ENCODE measurements at places on chromosomes 4 and X.

DNA sequence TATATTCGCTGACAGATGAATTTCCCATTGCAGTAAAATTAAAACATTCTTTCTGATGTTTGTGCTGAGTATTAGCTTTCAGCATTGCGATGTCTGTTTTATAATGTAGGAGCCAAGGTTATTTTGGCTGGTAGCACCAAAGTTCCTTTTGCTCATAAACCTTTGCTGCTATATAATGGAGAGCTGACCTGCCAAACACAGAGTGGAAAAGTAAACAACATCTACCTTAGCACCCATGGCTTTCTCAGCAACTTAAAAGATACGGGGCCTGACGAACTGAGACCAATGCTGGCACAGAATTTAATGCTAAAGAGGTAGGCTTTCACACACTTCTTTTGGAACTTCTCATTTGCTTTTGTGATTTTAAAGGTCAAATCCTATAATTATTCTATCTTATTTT lies 46.0 kb downstream of the WDR19 start:
- DNase-seq, result no peak

- DNase-seq, result no peak
These were observed at the start of gene FRAS1 for GRCh38 chr4:78057135-78057599. Gene FRAS1 (plus strand): TSS chr4:78057323. CDS start chr4:78058010, 687 bp downstream.

DNA sequence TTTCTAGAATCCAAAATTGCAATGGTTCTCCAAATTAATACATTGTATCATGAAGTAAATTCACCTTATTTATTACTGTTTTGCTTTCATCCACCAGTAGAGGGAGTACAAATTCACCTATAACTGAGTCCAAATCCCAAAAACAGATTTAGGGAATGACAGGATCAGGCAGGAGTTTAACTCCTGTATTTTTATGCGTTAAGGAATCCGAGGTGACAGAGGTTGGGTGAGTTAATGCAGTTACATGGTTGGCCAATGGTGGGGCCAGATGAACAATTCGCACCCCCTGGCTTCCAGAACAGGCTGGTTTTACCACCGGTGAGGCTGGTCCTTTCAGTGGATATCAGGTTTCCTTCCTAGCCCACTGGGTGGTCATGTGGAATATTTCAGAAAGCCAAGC lies 82.4 kb downstream of the MTNR1A start:
- DNase-seq, result no peak

- DNase-seq, result peak; percentile 74
These were observed at the start of gene FBXL5 for GRCh38 chr4:15655223-15656037. Gene FBXL5 (minus strand): TSS chr4:15655357. CDS start chr4:15655287, 70 bp downstream.

DNA sequence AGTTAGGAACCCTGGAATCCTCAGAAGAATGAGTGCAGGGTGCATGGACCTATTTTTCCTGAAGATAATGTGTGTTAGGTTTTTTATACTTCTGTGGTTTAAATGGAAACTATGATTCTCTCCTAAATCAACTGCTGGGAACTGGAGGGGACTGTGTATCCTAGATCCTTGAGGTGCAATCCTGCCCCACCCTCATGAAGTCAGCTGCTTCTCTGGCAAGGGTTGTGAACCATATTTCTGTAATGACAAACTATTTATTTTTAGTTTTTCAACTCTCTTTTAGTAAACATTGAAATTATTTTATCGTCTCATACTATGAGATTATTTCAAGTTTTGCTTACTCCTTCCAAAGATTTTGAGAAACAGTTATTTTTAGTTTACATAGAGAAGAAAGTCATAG lies 25.8 kb upstream of the VEGFC start:
- DNase-seq, result no peak

DNA sequence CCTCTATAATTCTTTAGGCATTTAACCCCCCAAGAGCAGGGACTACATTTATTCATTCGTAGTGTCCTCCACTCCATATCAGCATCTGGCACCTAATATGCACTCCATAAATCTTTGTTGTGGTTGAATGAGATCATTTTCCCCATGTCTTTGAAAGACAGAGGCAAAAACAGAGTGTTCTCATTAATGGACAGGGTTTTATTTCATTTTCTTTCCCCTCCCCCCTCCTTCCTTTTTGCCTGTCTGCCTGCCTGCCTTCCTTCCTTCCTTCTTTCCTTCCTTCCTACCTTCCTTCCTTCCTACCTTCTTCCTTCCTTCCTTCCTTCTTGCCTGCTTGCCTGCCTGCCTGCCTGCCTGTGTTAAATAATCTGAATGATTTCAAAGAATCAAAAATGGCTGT lies 83.2 kb downstream of the SHROOM3 start:
- DNase-seq, result no peak

DNA sequence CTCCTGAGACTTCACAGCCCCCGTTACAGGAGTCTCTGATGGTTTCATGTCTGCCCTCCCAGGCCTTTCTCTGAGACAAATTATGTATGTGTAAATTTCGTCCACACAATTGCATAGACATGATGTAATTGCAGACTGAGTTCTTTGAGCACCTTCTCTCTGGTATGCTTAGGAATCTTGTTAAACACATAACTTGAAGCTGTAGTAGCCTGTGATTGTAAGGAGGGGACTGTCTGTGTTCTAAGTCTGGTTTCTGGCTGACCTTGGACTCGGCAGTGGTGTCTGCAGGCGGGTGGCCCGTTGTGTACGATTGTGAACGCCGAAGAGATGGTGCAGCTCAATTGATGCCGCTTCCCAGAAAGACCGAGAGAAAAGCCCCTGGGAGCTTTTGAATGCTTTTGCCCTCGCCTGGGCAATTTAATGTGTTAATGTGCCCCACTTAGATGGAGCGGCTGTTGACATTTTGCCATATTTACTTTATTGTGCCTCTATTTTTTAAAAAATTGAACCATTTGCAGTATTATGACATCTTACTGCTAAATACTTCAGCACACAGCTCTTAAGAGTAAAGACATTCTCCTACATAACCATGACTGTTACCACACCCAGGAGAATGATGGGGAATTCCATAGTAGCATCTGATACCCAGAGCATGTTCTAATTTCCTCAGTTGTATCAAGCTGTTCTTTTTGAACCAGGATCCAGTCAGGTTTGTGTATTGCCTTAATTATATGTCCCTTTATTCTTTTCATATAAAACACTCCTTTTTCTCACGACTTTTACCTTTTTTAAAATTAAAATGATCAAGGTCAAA lies 58.4 kb upstream of the TADA2B start:
- no peak for DNase-seq

DNA sequence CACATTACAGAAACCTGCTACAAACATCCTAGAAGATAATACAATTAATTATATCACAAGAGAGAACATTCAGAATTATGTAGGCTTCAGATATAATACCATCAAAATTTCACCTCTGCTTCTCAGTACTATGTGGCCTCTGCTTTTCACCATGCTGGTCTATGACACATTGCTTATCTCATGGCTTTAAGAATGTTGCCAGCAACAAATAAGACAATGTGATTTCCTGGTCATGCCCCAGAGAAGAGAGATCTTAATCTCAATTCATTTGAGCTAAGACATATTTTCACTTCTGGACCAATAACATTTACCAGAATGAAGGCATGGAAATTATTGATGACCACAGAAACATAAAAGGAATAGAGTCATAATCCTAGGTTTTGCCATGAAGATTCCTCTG lies 1233.4 kb upstream of the ADGRL3 start:
- DNase-seq, result no peak

DNA sequence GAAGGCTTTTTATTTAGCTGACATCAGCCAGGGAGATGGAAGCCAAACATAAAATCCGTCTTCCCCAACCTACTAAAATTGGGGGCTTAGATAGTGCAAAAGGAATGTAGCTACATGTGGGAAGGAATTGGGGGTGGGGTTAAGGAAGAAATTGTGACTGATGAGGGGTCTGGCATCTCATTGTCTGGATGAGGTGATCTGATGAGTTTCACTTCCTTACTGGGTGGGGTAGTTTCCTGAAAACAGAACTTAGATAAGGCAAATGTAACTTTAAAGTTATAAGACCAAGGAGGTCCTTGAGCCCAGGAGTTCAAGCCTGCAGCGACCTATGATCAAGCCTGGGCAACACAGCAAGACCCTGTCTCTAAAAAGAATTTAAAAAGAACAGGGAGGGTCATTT lies 105.5 kb upstream of the NEIL3 start:
- no peak for DNase-seq

- no peak for DNase-seq
These were observed 69.8 kb downstream of the MTNR1A start for GRCh38 chr4:186485561-186486062.

GRCh38 chrX:106300656-106301055 lies 132.6 kb downstream of the PWWP3B start:
- DNase-seq, result no peak

DNA sequence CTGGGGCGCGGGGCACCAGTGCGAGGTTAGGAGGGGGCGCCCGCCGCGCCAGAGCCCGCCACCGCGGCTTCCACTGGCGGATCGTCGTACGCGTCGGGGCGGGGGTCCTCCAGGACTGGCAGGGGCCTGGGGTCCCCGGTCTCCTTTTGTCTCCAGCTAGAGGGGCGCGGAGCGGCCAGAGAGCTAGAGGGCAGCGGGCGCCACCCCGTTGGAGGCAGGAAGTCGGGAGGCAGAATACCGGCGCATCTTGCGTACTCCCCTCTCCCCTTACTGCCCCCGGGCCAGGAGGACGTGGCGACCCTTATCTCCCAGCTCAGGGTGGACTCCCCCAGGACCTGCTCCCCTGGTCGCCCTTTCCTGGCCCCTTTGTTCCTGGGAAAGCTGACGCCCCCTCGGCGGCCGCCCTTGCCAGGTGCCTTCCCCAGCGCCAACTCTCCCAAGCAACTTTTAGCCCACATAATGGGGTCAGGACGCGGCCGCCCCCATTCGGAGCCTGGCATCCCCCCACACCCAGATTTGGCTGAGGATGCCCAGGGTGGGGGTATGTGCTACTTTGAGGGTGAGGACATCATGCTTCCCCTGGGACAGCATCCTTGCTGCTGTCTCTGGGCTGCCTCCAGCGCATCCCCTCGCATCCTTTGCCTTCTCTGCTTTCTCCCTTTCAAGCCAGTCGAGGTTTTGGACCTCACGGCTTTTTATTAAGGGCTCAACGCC lies 933 bp downstream of the CNKSR2 start:
- DNase-seq, result no peak

DNA sequence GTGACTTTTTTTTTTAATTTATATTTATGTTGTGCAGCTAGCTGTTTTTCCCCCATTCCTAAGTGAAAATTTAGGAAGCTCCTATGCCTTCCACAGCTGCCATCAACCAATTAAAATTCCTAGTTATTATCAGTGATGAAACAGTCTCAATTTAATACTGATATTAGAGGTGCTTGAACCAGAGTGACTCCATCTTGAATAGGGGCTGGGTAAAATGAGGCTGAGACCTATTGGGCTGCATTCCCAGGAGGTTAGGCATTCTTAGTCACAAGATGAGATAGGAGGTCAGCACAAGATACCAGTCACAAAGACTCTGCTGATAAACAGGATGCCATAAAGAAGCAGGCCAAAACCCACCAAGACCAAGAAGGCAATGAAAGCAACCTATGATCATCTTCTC lies 136.7 kb downstream of the DCHS2 start:
- no peak for DNase-seq

DNA sequence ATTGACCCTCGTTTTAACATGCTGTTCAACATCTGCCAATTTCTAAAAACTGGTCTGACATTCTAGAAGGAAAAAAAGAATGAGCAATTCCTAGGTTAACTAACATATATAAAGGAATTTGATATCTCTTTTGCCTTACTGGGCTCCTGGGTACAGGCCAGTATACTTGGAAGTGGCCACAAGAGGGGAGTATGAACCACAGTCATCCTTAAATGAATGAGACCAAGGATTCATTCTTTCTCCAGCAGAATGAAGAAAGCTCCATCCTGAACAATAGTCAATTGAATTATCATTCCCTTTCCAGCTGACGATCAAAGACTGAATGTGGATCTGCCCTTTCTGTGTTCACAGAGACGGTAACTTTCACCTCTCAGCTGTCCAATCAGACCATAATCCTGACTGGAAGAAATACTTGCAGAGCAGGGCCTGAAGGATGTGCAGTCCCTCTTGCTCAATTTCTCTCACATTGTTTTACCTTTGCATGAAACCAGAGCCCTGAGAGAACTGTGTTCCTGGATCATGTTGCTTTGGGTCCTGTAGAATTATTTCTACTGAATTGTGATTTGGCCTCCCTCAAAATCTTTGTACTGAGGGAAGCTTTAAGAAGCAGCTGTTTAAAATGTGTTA lies 14.8 kb upstream of the SPARCL1 start:
- DNase-seq, result no peak

GRCh38 chr4:154595807-154596206 lies 5.3 kb upstream of the FGA start:
- DNase-seq, result no peak

GRCh38 chrX:47844117-47844516 lies 7.4 kb downstream of the ZNF81 start:
- DNase-seq, result no peak

GRCh38 chr4:7167706-7168105 lies 24.6 kb upstream of the SORCS2 start:
- DNase-seq, result no peak

DNA sequence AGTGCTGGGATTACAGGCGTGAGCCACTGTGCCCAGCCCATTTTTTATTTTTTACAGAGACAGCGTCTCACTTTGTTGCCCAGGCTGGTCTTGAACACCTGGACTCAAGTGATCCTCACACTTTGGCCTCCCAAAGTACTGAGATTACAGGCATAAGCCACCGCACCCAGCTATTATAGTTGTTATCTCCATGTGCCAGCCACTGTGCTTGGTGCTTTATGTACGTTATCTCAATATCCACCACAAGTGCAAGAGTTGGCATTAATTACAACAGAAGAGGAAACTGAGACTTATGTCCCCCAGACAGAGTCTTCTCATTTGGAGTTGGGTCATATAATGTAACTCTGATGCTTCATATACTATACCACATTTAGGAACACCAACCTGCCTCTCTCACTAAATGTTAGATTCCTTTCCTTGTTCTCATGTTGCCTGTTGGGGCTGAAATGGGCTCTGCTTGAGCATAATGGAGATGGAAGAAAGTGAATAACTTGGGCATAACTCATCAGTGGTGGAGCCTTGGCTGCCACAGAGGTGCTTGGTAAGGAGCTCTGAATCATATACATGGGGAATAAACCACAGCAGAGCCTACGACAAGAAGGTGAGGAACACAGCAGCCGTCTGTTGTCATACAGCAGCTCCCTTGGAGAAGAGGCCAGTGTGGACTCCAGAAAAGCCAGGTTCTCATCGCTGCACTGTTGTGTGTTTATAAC lies 84.3 kb downstream of the SPRY1 start:
- no peak for DNase-seq

GRCh38 chr4:55933611-55934010 lies 15.1 kb upstream of the CEP135 start:
- DNase-seq, result no peak

- DNase-seq, result no peak
These were observed 29.8 kb downstream of the ACOX3 start for GRCh38 chr4:8410641-8411271.

GRCh38 chr4:78691971-78692821 lies 84.0 kb upstream of the BMP2K start:
- DNase-seq, result no peak

GRCh38 chr4:35228313-35228712 lies 1016.0 kb downstream of the ARAP2 start:
- DNase-seq, result no peak

GRCh38 chrX:130682990-130683389 lies 220.0 kb downstream of the ENOX2 start:
- DNase-seq, result no peak

- DNase-seq, result no peak
These were observed 424.3 kb downstream of the GRXCR1 start for GRCh38 chr4:43316813-43317212.

- DNase-seq, result no peak
These were observed 6.0 kb downstream of the GAGE10 start for GRCh38 chrX:49309401-49309981.
